OCI-LY7 (cell line): ENCODE measurements at places on chromosomes 2 and 18. TPM values are rescaled to one million over a fixed set of nuclear protein-coding genes. Genes with fewer than 3 reads are reported as not detected.
A peak's percentile ranks its signal among the peaks of the same experiment; 100 is the strongest.

The PLEKHH2 gene
- 1.1 and 2.6 TPM in 2 replicates for total RNA-seq

DNA sequence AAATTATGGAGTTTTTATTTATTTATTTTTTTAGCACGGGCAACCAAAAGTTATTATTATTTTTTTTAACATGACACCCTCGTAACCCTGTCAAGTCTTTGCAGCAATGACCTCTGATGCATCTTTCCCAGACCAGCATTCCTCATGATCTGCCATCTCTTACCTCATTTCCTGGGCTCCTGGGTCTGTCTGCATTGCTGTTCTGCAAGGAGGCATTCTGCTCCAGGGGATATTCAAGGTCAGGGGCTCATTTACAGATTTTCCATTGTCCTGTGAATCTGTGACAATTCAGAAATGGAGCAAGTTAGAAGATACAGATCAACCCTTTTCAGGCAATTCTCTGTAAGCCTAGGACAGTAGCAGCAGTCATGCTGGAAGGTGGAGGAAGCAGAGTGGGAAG, 43.0 kb downstream of the NGEF start:
- DNase-seq = no peak

- no peak for DNase-seq
These were observed 721.0 kb downstream of the PLCL1 start for GRCh38 chr2:198525211-198525969.

- DNase-seq = no peak
These were observed 267.4 kb upstream of the NRXN1 start for GRCh38 chr2:51299370-51299769.

The GKN1 gene
- total RNA-seq = not detected in 2 replicates

DNA sequence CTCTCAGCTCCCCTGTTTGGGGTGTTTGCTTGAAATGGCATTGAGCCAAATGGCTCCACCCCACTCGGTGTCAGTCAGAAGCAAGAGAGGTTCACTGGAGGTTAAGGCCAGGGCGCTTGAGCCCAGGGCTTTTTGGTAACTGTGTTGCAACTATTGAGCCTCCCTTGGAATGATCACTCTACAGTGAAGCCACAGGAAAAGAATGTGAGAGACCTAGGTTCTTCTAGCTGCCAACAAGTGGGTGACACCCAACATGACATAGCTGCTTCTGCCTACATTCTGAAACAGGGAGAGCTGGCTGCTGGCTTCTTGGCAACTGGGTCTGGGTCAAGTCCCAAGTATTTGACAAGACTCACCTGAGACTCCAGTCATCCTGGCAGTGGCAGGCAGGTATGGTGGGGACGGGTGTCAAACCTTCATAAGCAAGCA, 7.1 kb upstream of the GRHL1 start:
- no peak for DNase-seq

DNA sequence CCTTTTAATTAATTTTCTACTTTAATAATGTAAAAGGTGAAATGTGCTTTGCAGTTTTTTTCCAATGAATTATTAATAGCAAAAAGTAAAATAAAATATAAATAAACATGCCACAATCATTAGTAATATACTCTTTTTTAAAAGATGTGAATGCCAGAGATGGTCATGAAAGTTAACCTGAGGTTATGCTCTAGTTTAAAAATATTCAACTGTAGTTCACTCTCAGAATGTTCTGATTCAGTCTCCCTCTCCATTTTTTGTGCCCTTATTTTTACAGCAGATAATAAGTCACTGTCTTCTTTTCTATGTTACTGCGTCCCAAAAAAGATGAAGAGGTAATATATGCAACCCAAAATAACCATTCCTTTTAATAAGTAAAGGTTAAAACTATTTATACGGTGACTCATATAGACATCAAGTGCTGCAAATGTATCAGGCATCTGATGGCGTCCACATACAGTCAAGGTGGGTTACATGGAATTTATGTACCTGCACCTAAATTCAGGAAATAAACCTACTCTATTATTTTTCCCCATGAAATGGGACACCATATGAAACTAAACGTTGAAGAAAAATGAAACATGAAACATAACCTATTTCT, 153.6 kb upstream of the ZNF804A start:
- DNase-seq = peak; percentile 37

DNA sequence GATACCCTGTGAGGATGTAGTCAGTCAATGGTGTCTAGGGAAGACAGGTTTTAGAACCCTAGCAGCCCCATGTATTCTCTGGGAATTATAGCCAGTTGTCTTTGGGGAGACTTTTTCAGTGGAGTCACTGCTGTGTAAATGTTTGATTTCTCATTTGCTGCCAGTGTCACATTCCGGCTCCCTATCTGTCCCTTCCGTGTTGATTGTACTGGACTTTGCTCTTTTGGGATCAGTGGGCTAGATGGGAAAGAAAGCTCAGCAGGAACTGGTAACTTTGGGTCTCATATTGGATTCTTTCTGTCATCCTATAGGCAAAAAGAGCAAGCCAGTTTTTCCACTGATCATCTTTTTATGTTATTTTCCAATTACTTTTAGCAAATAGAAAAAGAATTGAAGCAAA, 70.1 kb downstream of the GTF3C3 start:
- DNase-seq = no peak

The DNAJC5G gene
- 18.1 and 18.2 TPM in 2 replicates for total RNA-seq

The ABCG8 gene
- not detected in 2 replicates for total RNA-seq

- DNase-seq = no peak
These were observed 12.1 kb downstream of the TMEM131 start for GRCh38 chr2:97983698-97984097.

- no peak for DNase-seq
These were observed 12.2 kb upstream of the CD28 start for GRCh38 chr2:203694191-203694590.

DNA sequence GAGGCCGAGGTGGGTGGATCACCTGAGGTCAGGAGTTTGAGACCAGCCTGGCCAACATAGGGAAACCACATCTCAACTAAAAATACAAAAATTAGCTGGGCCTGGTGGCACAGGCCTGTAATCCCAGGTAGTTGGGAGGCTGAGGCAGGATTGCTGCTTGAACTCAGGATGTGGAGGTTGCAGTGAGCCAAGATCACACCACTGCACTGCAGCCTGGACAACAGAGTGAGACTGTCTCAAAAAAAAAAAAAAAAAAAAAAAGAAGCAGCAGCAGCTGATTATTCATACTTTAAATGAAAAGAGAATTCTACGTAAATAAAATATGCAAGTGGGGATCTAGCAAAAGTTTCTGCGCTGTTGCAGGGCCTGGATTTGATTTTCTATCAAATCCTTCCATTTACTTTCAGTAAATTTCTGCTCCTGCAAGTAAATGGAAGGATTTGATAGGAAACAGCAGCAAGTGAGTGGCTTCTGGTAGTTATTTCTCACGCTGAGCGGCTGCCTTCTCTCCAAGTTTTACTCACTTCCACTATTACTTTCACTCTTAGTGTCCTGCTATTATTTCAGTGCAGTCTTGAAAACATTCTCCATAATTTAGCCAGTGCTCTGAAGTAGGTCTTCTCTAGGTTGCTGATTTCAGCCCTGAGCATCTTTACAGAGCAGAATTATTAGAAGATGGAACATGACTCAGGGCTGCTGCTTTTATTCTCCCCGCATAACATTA, 68.4 kb downstream of the SLC16A14 start:
- no peak for DNase-seq

The HTRA2 gene
- total RNA-seq = 50.7 and 59.4 TPM in 2 replicates

DNA sequence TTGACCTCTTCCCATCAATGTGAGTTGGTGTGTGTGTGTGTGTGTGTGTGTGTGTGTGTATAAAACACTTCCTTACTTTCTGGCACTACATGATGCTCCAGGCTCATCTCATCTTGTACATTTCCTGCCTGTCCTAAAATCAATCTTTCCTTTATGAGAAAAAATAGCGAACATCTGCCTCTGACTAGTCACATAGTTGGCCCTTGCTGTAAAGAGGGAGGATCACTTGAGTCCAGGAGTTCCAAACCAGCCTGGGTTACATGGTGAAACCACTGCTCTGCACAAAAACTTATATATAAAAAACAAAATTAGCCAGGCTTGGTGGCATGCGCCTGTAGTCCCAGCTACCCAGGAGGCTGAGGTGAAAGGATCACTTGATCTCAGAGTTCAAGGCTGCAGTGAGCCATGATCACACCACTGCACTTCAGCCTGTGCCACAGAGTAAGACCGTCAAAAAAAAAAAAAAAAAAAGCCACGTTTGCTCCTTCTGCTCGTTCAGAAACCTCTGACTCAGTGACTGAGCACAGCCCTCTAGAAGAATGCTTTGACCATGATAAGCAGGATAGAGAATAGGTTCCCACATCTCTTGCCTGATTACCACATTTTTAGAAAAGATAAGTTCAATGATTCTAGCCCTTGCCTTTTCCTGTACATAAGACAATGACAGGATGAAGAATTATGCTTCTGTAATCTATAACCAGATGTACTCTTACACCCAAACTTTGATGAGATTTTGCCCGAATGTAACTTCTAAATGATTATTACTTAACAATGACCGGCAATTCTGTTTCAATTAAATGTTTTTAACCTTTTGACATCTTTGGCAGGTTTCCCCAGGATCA, 45.2 kb upstream of the ST3GAL5 start:
- no peak for DNase-seq

The FIGN gene
- not detected in 2 replicates for total RNA-seq

DNA sequence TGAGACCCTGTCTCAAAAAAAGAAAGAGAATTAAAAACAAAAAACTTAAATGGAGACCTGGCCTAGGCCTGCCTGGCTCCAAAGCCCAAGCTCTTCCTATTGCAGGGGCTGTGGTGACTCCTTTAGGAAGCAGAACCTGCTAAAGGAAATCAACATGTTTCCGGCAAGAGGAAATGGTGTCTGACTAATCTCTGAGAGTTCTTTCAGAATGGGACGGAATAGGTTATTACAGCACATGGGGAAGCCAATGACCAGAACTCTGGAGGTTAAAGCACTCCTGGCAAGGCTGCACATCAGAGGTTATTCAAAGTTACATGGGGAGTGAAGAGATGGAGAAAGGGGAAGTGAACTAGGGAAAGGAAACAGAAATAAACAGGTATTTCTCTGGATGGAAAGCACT, 21.4 kb downstream of the KIF3C start:
- no peak for DNase-seq

DNA sequence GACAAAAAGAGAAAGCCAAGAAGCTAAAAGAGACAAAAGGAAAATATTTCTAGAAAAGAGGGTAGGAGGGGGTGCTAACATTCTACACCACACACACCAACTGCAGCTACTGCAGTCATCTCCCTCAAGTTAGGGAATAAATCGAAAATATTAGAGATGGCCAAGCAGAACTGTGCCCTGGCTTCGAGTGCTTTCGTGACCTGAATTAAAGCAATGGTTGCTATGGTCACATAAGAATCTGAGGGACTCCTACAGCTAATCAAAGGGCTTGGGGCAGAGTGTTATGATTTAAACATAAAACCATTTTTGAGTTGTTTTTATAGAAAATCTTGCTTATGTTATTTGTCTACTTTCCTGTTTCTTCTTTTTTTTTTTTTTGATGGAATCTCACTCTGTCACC, 159.6 kb upstream of the HNRNPA3 start:
- DNase-seq = no peak

The ZBTB7C gene
- not detected in 2 replicates for total RNA-seq

DNA sequence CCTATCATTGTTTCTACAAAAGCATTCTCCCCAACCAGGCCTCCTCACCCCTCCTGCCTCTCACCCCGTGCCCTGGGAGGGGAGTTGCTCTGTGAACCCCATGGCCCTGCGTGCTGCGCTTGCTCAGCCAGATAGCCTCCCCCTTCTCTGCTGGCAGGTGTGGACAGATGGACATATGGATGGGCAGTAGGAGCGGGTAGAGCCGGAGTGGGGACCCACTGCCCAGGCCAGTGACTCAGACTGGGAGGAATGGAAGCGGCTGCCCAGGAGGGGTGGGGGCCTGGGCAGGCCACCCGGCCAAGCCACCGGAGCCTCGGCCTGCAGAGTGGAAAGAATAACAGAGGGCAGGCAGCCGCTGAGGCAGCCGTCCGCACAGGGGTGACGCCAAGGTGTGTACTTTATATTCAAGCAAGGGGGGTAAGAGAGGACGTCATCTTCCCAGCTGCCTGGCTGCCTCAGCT, 8.7 kb downstream of the CYP26B1 start:
- DNase-seq = no peak

The KCNS3 gene
- total RNA-seq = not detected in 2 replicates

The TNFRSF11A gene
- total RNA-seq = not detected in 2 replicates

DNA sequence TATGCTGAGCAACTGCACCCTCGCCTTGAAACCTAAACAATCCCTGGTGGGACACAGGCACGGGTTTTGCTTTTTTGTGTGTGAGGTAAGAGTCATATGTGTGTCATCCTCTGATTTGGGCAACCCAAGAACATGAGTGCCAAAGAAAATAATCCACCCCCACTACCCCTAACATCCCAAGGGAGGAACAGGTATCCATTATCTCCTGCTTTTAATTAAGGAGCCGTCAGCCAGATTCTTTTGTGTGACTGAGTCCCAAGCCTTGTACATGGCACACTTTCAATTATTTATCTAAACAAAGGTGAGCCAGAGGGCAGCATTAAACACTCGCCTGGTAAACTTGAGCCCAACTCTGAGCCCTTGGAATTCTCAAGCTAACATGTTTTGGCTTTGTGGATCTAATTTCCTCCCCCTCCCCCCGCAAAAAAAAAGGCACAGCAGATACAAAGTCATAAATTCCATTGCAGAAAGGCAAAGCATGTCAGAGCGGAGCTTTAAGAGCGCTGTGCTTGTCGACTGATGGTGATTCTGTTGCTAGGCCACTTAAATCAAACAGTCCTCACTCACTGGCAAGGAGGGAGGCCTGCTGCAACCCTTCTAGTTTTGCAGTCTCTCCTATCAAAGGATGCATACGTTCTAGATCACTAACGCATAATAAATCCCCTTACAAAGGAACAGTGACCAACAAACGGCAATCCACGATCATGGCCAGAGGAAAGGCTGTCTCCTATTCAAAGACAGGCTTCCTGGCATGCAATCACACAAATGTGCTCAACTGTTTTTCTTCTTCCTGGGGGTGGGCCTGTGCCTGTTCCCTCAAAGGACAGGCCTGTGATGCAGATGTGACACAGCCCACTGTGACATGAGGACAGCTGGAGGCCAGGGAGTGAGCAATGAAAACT, 143.5 kb upstream of the LMAN1 start:
- DNase-seq = no peak

GRCh38 chr2:103130857-103131256, 369.0 kb downstream of the TMEM182 start:
- DNase-seq = no peak

GRCh38 chr2:68475576-68475975, 8.2 kb downstream of the APLF start:
- no peak for DNase-seq

DNA sequence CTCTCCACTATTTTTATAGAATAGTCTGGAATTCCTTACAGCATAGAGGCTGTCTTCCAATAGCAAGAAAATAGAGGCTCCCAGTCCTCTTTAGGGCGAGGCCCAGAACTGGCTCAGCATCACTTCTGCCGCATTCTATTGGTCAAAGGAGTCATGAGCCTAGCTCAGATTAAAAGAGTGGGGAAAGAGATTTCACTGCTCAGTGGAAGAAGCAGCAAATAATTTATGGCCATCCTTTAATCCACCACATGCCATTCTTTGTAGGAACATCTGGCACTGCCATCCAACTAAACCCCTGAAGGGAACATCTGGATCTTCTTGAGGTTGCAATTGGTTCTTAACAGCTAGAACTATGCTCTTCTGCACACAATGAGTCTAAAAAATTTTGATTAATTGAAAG, 43.4 kb upstream of the NEUROD1 start:
- DNase-seq = no peak
